Non-pigmented ciliary epithelial cell (primary cell): ENCODE measurements at places on chromosomes 12 and 14.

DNA sequence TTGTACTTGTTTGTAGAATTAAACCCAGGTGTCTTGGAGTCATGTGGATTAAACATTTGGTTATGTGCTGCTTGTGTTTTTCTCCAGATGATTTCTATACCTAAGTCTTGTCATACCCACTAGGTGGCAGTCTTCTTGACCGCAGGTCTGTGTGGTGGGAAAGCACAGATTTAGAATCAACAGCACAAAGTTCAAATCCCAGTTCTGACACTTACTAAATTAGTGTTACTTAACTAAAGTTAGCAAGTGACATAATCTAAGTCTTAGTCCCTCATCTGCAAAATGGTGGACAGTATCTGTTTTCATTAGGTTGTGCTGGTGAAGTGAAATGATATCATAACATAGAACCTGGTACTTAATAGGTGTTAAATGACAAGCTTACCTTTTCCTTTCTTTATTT lies 151.0 kb upstream of the ARHGAP5 start:
- no peak for DNase-seq

DNA sequence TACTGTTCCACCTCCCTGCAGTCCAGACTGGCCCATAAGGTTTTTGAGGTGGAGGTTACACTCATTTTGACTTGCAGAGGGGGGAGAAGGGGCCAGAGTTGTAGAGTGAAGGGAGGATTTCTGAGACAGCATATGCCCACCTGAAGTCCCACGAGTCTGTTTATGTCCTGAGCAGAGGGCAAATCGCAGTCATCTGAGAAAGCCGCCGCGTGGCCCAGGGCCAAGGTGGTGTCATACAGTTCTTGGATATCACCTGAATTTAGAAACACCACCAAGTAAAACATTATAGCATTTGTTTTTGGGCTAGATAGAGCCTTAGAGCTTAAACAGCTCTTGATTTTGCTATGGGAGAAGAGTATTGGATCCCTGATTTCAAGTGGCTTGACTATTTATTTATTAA lies 30.9 kb downstream of the TDG start:
- DNase-seq: no peak

GRCh38 chr12:5748027-5748426 lies 197.0 kb downstream of the ANO2 start:
- DNase-seq: no peak

DNA sequence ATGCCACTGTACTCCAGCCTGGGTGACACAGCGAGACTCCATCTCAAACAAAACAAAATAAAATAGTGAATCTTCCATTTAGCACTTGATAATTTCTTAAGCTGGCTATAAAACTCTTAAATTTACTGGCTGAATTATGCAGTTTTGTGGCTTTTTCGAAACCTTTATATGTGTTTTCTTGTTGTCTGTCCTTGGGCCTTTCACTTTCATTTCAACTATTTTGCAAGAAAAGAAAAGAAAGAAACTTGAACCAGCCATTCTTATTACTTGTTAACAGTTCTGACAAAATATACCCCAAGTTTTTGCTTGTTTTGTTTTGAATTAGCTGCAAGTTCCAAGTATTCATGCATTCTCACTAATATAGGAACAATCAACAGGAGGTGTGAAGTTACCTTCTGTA lies 42.8 kb downstream of the PRICKLE1 start:
- no peak for DNase-seq

DNA sequence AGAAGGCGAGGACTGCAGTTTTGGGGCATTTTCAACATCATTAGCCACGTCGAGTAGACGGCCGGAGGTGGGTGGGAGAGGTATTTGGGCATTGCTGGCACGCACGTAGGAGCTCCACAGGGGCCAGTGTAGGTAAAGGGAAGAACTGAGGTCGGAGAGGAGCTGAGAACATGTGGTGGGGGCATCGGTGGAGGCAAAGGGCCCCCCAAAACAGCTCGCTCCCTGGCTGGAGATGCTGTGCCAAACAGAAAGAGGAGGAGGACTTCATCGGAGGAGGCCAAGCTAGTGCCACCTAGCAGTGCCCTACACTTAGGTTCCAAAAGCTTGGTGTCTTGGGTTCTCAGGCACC lies 52.0 kb upstream of the PPP2R5C start:
- no peak for DNase-seq
